ENCODE measurements at places on chromosomes 5 and 9.

GRCh38 chr5:141524604-141525597 lies 36.0 kb downstream of the PCDHGC5 start:
- DNase-seq, result peak; percentile 72

DNA sequence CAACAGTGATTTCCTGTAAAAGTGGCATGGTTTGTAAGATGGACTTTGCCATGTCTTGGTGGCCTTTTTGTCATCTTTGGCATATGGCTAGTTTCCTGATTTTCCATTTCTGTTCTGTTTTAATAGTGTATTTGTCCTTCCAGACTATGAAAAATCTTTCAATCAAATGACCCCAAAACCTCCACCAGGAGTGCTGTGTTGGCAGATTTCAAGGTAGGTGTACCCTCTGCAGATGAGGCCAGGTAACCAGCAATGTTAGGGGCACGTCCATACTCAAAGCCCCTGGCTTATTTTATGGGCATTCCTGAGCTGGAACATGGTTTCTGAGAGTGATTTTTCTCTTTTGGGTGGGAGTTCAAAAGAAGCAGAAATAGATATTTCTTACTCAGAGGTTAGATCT lies 15.2 kb upstream of the MAP1B start:
- DNase-seq, result no peak

- no peak for DNase-seq
Measured at GRCh38 chr5:149170299-149170698, 29.0 kb downstream of the ABLIM3 start.

DNA sequence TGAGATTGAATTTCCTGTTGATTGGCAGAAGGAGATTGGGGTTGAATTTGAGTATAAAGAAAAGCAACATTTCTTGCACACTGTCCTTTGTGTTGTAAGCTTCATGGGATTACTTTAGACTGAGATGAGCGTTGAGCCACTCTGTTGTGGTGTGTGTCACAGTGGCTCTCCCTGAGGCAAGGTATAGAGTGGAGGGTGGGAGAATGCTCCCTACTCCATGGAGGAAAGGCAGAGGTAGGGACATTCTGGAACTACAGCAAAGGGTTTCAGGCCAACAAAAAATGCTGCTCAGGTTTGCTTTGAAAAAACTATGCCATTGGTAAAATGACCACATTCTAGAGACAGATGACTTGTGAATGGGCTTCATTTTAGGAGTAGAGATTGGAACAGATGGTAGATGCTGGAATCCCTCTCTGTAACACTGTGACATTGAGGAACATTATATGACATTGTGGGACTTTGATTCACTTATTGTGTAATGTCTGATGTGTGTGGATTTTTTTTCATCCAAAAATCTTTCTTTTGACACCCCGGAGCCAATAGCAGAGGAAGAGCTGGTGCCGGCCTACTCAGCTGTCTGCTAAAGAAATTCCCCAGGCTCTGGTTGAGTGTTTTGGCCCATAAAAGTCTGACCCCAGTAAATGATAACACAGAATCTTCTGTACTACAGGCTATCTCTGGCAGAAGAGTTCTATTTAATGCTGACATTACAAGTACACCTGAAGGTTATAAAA lies 6.2 kb upstream of the CEP120 start:
- no peak for DNase-seq

GRCh38 chr5:131381777-131382176 lies 117.9 kb downstream of the CDC42SE2 start:
- no peak for DNase-seq

DNA sequence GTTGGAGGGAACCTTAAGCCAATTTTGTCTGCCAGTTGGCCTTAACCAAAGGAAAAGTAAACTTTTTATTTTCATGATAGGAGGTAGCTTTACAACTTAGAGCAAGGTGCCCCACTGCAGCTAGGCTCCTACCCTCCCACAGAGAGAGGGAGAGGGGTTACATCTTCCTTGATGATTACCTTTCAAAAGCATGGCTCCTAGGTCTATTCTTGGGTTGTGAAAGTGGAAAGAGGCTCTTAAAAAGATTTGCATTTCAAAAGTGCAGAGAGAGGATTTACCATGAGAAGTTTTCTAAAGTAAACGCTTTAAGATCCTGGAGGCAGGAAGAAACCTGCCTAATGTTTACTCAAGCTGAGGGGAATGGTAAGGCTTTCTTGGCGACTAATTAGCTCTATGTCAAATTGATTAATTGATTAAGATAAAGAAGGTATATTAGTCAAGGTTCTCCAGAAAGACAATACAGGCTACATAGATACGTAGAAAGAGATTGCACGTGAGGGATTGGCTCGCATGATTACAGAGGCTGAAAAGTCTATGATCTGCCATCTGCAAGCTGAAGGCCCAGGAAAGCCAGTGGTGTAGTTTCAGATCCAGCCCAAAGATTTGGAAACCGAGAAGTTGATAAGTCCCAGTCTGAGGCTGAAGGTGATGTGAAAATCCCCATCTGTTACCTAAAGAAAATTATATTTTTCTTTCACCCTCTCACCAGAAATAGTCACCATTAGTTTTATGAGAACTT lies 333.8 kb upstream of the CTNND2 start:
- DNase-seq, result no peak

GRCh38 chr5:167346461-167346860 lies 945.0 kb upstream of the WWC1 start:
- DNase-seq, result no peak

DNA sequence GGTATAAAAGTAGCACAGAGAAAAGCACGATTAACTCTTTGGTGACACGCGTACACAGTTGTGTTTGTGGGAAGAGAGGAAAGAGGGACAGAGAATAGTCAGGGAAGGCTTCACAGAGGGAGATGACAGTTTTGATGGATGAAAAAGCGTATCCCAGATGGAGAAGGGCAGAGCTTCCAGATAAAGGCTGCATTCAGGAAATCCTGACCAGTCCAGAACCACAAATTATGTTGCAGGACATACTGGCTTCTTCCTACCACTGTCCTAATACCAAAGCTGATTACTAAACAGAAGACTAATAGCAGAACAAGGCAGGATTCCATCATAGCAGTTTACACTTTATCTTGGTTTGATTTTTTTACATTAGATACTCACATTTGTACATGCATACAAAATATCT lies 34.5 kb downstream of the SLC31A2 start:
- no peak for DNase-seq

GRCh38 chr5:171914726-171915338 lies 91.6 kb downstream of the FBXW11 start:
- DNase-seq, result no peak

DNA sequence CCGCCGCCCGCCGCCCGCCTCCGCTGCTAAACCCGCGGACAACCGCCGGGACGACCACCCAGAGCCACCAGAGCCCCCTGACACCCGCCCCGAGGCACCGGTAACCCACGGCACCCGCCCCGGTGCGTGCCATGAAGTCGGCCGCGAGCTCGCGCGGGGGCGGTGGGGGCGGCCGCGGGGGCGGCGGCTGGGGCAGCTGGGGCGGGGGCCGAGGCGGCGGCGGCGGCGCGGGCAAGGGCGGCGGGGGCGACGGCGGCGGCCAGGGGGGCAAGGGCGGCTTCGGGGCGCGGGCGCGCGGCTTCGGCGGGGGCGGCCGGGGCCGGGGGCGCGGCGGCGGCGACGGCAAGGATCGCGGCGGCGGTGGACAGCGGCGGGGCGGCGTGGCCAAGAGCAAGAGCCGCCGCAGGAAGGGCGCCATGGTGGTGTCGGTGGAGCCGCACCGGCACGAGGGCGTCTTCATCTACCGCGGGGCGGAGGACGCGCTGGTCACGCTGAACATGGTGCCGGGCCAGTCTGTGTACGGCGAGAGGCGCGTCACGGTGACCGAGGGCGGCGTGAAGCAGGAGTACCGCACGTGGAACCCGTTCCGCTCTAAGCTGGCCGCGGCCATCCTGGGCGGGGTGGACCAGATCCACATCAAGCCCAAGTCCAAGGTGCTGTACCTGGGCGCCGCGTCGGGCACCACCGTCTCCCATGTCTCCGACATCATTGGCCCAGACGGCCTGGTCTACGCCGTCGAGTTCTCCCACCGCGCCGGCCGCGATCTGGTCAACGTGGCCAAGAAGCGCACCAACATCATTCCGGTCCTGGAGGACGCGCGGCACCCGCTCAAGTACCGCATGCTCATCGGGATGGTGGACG lies 499 bp downstream of the FBLL1 start:
- DNase-seq, result no peak

GRCh38 chr9:126228111-126228780 lies 98.4 kb upstream of the MVB12B start:
- no peak for DNase-seq

GRCh38 chr5:60295423-60295822 lies 401.9 kb upstream of the PDE4D start:
- no peak for DNase-seq

DNA sequence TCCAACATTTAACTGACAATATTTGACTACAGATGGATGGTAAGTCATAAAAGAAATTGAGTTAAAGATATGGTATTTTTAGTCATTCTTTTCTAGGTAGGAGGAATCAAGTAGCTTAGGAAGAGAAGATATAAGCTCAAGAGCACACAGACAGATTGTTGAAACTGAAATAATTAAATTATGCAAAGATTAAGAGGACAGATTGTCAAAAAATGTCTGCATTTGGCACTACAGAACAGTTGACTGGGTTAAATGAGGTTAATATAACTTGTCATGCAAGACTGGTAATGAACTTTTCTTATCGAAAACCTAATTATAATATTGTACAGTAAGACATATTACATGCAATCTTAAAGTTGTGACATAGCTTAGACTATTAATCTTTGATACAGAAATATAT lies 36.3 kb upstream of the TRPM3 start:
- DNase-seq, result no peak

DNA sequence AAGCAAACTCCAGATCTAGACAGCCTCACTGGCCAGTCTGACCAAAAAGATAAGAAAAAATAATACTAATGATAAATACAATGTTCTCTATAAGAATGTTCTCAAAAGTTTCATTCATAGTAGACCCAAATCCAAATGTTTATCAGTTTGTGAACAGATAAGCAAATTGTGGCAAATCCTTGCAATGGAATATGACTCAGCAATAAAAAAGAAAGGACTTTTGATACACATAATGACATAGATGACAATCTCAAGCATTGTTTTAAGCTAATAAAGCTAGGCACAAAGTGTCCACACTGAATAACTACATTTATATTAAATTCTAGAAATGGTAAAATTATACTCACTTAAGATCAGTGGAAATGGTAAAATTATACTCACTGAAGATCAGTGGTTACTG lies 195.4 kb upstream of the TYRP1 start:
- no peak for DNase-seq

DNA sequence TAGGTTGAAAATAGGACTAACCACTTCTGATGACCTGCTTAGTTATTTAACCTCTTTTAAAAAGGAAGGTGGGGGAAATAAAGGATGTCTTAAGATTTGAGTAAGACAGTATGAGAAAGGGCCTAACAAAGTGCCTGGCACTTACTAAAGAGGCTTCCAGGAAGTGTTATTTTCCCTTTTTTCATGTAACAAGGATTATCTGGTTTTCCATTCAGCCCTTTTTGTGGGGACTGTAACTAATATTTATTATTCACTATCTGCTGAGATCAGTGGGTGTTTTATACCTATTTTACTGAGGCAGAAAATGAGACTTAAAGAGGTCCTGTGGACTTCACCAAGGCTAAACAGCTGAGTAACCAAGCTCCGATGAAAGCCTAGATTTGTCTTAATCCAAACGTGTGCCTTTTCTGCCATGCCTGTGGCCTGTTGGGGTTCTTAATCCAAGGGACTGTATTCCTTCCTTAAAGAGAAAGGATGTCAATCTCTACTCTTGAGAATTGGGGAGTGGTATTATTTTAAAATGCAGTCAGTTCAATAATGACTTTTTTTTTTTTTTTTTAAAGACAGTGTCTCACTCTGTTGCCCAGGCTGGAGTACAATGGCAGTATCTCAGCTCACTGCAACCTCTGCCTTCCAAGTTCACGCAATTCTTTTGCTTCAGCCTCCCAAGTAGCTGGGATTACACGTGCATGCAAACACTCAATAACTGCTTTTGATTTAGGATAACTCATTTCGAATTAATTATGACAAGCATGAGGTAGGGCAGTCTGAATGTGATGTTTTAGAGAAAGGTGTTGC lies 6.5 kb downstream of the JMY start:
- DNase-seq, result no peak

GRCh38 chr5:134437847-134438581 lies 26.3 kb upstream of the CDKN2AIPNL start:
- DNase-seq, result no peak

DNA sequence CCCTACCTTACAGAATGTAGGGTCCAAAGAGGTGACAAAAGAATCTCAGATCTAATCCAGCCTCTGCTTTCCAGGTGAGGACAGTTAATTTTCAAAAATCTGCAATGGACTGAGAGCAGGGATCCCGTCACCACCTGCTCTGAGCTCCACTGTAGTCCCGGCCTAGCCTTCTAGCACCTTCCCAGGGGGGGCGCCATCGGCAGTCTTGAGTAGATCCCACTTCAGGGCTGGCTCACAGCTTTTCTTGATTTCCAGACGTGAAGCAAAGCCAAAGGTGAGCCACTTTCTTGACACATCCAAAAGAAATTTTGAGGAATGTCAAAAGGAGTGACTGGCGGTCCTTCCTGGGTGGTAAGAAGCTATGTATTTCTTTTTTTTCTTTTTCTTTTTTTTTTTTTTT lies 114.1 kb downstream of the SYK start:
- DNase-seq, result no peak

All from caudate nucleus (tissue), 63 donors.